H9 (cell line): ENCODE measurements at places on chromosomes 6 and 20. TPM values are rescaled to one million over a fixed set of nuclear protein-coding genes. Genes with fewer than 3 reads are reported as not detected.

Gene NELFE
- 90.8 and 91.4 TPM in 2 replicates for total RNA-seq

Gene C20orf202
- 0.13 TPM in 1 of 2 replicates, not detected in the other for total RNA-seq

Gene MOCS1
- 14.0 and 15.2 TPM in 2 replicates for total RNA-seq

Gene PLA2G7
- total RNA-seq, result 1.7 and 1.8 TPM in 2 replicates

Gene OPRL1
- 0.90 and 1.0 TPM in 2 replicates for total RNA-seq

Gene SLC35F1
- total RNA-seq, result 4.0 and 4.3 TPM in 2 replicates

Gene NRSN1
- not detected in 2 replicates for total RNA-seq

Gene RNF114
- total RNA-seq, result 73.4 and 75.5 TPM in 2 replicates

Gene ZNF391
- total RNA-seq, result 4.4 and 5.4 TPM in 2 replicates

Gene RAB44
- total RNA-seq, result 0.04 TPM in 1 of 2 replicates, not detected in the other

Gene BMP7
- total RNA-seq, result 17.7 and 19.6 TPM in 2 replicates

Gene ZNF133
- 10.1 and 11.0 TPM in 2 replicates for total RNA-seq

Gene ULBP1
- total RNA-seq, result 1.6 and 2.1 TPM in 2 replicates

Gene ZNF165
- total RNA-seq, result 5.8 and 6.3 TPM in 2 replicates

Gene TREM1
- not detected in 2 replicates for total RNA-seq

Gene VWA7
- 2.5 TPM in 2 replicates for total RNA-seq

Gene SOBP
- 3.8 and 4.3 TPM in 2 replicates for total RNA-seq

Gene BTNL2
- total RNA-seq, result not detected in 2 replicates

Gene ADAM33
- 4.0 and 4.4 TPM in 2 replicates for total RNA-seq

Gene CUTA
- total RNA-seq, result 257 and 264 TPM in 2 replicates

Gene PAK5
- total RNA-seq, result 0.20 and 0.37 TPM in 2 replicates

Gene TMC2
- total RNA-seq, result not detected in 2 replicates

Gene CAP2
- 11.5 and 11.9 TPM in 2 replicates for total RNA-seq

Gene MLN
- not detected in 2 replicates for total RNA-seq

Gene PEDS1
- 29.3 and 32.4 TPM in 2 replicates for total RNA-seq

Gene SRSF12
- 7.5 and 7.6 TPM in 2 replicates for total RNA-seq

Gene OVOL2
- total RNA-seq, result 5.8 and 6.4 TPM in 2 replicates

Gene TRIM10
- total RNA-seq, result 0.07 and 0.09 TPM in 2 replicates

Gene ACSS1
- 0.61 TPM in 2 replicates for total RNA-seq

Gene SRPK1
- 91.0 and 93.2 TPM in 2 replicates for total RNA-seq

Gene C6orf58
- total RNA-seq, result not detected in 2 replicates

Gene DZANK1
- 9.6 and 10.5 TPM in 2 replicates for total RNA-seq

Gene ATP9A
- total RNA-seq, result 11.5 and 12.1 TPM in 2 replicates

Gene TCF15
- total RNA-seq, result 2.0 and 2.7 TPM in 2 replicates

Gene OR2H2
- total RNA-seq, result not detected in 2 replicates

Gene ELOVL5
- 120 and 121 TPM in 2 replicates for total RNA-seq

Gene ELOVL2
- 0.46 and 0.57 TPM in 2 replicates for total RNA-seq

Gene RIPOR3
- total RNA-seq, result 0.46 and 0.48 TPM in 2 replicates

Gene SLC22A16
- not detected in 2 replicates for total RNA-seq

Gene NHLRC1
- 1.0 and 1.5 TPM in 2 replicates for total RNA-seq

Gene ADGB
- not detected in 2 replicates for total RNA-seq

Gene ABHD16B
- not detected in 2 replicates for total RNA-seq

Gene ZBTB46
- total RNA-seq, result 27.1 and 27.3 TPM in 2 replicates

Gene CLIC1
- total RNA-seq, result 265 and 266 TPM in 2 replicates

Gene SOX18
- total RNA-seq, result 1.6 and 2.0 TPM in 2 replicates

Gene LY6G6C
- 0.24 TPM in 1 of 2 replicates, not detected in the other for total RNA-seq

Gene TBX18
- 0.02 TPM in 1 of 2 replicates, not detected in the other for total RNA-seq

Gene MOG
- 0.55 and 0.83 TPM in 2 replicates for total RNA-seq

Gene ALDH8A1
- total RNA-seq, result 0.24 TPM in 1 of 2 replicates, not detected in the other

Gene ANKRD66
- total RNA-seq, result not detected in 2 replicates

Gene RIPPLY2
- 0.90 TPM in 2 replicates for total RNA-seq

Gene NOX3
- total RNA-seq, result not detected in 2 replicates

Gene FAM229B
- 8.2 and 9.0 TPM in 2 replicates for total RNA-seq

Gene FKBP1C
- 0.52 and 1.2 TPM in 2 replicates for total RNA-seq
